NCI-H69 (cell line): ENCODE measurements at places on chromosomes 3 and 15.
A peak's percentile ranks its signal among the peaks of the same experiment; 100 is the strongest.

DNA sequence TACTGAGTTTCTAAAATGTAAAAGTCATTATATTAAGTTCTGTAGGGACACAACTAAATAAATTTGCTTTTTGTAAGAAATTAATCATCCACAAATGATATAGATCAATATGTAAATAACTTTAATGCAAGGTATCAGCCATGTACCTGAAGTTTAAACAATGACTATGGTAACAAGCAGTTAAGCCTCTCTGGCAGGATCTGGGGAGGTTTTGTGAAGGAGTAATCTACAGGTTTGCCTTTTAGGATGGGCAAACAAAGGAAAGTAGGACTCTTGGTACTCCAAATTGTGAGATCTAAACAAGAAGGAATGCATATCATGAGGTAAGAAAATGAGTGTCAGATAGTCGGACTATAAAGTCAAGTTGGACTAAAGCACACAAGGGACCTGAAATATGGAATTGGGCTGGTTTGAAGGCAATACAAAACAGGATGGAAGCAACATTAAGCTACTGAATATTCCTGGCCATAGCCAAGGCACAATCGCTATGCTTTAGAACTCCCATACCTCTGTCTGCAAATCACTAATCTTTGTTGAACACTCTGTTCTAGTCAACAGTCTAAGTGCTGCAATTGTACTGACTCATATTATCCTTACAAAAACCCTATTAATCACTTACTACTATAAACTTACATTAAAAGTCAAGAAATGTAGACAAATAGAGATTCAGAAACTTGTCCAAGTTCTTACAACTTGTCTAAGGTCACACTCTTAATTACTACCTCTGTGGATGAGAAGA is 412.8 kb downstream of the DIPK2A start:
- DNase-seq: peak; percentile 3

DNA sequence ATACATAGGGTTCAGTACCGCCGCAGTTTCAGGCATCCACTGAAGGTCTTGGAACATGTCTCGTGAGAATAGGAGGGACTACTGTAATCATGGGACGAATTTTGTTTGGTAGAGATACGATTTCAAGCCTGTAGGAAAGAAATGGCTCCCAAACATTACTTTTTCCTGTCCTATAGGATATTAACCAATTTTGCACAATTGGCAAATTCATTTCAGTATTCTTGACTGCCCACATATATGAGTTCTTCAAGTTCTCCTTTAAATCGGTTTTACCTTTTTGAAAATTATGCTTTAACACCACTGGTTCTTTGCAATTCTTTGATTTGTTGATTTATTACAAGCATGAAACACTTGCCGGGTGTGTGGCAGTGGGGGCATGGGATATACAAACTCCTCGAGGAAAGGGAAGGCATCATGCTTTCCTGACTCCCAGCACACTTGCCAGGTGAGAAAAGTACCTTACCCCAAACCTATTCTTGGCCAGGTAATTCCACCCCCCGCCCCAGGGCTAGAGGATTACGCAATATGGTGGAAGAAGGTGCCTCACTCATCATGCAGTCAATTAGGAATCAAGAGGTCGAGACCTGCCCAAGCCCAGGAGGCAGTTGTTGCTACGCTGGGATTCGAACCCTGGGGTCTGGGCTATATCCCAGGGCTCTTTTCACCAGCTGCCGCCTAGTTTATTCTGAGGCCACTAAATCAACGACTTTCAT is 584 bp upstream of the LARS2 start:
- DNase-seq: no peak

DNA sequence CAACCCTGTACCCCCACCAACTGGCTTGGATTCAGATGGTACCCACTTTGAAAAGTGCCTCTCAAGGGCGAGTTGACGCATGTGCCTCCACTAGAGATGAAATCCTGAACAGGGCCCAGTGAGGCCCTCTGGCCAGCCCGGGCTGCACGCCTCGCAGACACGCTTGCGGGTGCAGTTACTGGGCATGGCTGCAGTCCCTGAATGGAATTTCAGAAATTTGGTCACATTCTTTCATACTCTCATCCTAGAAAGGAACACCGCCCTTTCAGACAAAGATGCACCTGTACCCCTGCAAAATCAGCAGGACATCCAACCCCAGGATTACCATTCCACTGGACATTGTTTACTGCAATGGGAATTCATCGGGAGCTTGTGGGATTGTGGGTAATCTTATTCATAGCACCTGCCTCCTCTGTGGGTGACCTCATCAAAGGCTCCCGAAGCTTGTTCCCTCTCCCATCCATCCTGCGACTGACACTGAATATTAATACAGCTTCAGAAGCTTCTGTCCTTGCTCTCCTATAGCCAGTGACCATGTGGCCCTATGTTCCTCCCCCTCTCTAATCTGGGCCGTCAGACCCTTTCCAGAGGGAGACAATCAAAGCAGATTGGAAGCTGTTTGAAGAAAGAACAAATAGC is 42.5 kb upstream of the TPM1 start:
- DNase-seq: no peak

DNA sequence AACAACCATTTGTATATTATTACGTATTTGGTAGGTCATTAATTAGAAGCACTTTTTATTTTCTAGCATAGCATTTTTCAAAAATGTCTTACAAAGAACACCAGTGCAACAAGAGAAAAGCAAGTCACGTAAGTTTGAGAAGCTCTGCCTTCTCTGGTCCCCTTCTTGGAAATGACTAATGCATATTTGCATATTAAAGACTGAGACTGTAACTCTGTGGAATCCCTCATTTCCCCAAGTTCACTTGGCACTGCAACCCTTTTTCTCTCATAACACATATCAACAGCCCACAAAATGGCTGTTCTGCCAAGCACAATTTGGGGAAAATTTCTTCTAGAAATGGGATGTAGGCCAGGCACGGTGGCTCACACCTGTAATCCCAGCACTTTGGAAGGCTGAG is 176.3 kb downstream of the ERC2 start:
- no peak for DNase-seq

DNA sequence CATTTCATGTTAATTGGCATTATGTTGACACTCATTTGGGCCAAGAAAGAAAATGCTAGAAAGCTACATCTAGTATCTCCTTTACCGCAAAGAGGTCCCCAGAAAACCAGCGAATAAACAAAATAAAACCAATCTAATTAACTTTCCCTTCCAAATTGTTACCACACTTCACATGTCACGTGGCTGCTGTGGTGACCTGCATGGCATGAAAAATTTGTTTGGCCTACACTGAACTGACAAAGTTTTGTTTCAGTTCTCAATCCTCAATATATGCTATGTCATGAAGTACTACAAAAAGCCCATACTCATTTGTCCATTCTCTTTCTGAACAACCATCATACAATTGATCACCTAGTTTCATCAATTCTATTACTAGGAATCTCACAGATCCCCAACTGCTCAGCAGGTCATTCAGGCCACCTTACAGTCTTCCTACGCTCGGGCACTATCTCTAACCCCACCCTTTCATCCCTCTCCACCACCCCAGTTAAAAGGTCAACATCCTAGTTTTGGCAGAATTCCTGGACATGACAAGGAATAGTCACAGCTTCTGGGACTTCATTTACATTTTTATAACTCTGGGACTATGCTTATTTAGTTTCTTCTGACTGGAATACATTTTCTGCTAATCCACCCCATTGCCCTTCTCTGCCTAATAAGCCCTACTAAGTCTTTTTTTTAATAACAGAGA is 480.4 kb downstream of the IGSF11 start:
- DNase-seq: no peak

DNA sequence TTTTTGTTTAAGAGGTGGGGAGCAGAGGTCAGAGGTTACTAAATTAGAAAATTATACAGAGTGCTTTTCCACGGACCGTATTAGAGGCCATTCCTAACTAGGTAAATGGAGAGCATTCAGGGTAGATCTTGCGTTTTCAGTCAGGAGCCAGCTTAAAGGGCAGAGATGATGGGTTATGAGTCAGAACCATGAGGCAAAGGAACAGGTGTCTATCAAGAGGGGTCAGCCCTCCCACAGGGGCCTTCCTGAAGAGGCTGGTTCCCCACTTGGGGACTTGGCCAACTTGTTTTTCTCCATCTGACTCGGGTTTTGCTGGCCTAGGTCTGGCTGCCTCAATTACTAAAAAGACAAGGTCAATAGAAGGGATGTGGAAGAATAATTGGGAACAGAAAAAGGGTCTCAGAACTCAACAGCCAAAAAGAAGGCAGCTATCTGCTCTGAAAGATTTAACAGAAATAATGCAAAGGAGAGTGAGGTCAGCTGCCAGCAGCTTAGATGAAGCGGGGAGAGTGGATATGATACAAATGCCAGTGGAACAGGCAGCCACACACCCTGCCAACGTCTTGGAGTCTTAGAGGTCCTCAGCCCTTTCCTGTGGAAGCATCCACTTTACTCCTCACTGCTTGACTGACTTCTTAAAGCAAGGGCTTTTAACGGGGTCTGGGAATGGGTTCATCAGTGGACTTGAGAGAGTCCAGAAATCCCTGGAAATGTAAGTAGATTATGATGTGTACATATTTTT is 17.6 kb downstream of the MTMR14 start:
- DNase-seq: no peak

GRCh38 chr3:177333533-177334520 is 136.5 kb upstream of the TBL1XR1 start:
- peak; percentile 77 for DNase-seq

DNA sequence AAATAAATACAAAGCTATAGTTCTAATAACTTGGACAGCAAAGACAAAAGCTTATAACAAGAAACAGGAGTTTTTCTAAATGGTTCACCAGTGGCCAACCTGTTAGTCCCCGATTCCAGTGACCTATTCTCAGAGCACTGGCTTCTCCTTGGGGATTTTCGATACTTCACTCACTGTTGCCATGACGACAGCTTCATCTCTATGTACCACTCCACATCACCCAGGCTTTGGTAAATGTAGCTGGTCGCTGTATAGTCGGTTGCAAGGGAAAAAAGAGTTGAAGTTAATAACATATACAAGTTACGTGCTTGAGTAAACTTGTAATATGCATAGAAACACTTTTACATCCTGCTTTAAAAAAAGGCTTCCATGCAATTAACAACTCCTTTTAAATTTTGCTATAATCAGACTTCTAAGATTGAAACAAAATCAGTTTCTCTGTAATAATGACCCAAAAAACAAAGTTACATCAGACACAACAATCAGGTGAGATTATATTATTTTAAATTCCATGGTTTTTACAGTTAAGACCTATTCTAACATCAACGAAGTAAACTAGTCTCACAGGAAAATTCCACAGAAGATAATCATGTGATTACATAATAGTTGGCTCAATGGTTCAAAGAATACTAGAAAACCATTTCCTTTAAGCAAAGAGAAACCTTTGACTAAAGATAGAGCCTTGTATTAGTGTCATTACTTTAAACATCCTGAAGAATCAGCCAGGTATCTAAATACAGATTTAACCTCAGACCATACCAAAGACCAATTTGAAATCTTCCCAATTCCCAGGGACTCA is 2.9 kb downstream of the CCNL1 start:
- DNase-seq: peak; percentile 42

GRCh38 chr15:51681303-51681963 is at the start of gene SCG3:
SCG3 (plus strand) TSS chr15:51681503; CDS start chr15:51681756, 253 bp downstream.
- peak; percentile 98 for DNase-seq

DNA sequence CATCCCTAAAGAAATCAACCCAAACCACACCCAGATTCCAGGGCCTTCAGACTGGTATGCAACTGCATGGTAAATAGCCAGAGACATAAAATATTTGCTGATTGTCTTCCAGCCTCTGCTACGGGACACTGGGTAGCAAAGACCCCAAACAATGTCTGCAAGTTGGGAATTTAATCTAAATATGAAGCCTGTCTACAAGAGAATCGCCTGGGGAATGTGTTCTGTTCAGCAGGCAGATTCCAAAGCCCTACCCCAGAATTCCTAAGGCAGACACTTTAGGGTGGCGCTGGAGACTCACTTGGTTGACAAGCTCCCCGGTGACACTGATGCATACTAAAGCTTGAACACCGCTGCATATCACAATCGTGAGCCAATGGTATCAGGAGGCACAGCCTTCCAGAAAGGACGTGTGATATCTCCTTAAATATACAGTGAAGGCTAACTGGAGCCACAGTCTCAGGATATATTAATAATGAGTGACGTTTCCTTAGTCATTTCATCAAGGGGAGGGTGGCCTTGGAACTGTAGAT is 684.1 kb downstream of the NTRK3 start:
- no peak for DNase-seq

- no peak for DNase-seq
Observed at GRCh38 chr15:34019369-34019990, 19.5 kb downstream of the AVEN start.

- DNase-seq: no peak
Observed at GRCh38 chr3:14322001-14322400, 80.4 kb upstream of the SLC6A6 start.

GRCh38 chr3:94299716-94300115 is 236.9 kb downstream of the NSUN3 start:
- DNase-seq: no peak

DNA sequence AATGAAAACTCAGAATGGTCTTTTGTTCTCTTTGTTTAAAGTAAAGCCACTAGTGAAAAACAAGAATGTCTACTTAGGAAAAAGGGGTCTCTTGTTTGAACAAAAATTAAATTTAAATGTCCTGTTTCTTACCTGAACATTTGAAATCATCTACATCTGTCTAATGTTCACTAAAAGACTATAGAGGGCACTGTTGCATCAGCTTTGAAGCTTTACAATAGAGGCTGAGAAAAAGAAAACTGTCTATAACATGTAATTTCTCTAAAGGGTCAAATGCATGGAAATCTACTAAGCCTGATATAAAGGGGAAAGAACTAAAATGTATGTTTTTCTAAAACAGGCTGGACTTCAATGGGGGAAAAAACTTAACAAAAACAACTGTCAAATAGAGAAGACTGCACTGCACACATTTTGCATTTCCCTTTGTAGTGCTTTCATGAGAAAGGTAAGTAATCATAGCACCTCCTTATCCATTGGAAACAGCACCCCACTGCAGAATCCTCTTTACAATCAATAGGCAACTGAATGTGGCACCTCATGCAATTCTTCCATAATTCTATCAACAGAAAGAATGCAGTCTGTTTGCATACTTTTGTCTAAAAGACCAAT is 26.3 kb downstream of the DPH6 start:
- peak; percentile 84 for DNase-seq

DNA sequence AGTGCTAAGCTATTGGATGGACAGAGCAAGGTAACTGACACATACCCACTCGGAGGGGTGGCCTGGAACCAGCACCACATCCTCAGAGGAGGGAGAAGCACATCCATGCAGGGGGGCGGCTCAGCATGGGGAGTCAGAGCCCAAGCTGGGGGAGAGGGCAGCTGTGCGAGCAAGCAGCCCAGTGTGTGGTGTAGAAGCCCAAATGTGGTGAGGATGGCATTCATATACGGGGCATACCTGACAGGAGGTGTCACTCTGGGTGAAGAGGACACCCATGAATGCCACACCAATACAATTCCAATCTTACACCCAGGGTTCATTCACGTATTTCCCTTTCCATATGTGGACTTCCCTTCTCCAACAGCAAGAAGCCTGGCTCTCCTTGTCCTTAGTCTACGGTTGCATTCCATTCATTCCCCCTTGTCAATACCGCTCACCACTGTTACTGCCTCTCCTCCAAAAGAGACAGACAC is 58.7 kb upstream of the ACAN start:
- DNase-seq: no peak
